Stimulated activated CD4-positive, alpha-beta T cell treated with anti-CD3 and anti-CD28 coated beads, Interleukin-4, amount 100 ng/mL, for 48 hours (primary cell): ENCODE measurements at places on chromosomes 4 and X.
A peak's percentile ranks its signal among the peaks of the same experiment; 100 is the strongest.

GRCh38 chr4:81466841-81467671 is 4.7 kb downstream of the RASGEF1B start:
- peak; percentile 62 for DNase-seq

GRCh38 chr4:8732092-8732491 is 139.5 kb downstream of the CPZ start:
- DNase-seq, result no peak

- no peak for DNase-seq
These were observed 59.4 kb downstream of the MTHFD2L start for GRCh38 chr4:74217365-74217764.

DNA sequence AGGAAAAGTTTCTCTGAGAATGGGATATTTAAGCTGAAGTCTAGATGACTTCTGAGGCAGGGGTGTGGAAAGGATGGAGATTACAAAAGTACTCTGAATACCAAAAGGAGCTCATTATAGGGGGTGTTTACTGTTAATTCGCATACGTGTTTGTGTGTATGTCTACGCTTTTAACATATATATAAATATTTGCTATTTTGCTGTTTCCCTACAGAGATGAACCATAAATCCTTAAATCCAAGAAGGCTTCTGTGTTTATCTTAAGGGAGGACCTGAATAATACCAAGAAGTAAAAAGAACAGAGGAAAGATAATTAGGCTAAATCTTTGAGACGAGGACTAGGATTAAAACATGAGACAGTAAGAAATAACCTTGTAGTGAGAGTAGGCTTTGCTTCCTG is 166.0 kb downstream of the ARAP2 start:
- DNase-seq, result no peak

DNA sequence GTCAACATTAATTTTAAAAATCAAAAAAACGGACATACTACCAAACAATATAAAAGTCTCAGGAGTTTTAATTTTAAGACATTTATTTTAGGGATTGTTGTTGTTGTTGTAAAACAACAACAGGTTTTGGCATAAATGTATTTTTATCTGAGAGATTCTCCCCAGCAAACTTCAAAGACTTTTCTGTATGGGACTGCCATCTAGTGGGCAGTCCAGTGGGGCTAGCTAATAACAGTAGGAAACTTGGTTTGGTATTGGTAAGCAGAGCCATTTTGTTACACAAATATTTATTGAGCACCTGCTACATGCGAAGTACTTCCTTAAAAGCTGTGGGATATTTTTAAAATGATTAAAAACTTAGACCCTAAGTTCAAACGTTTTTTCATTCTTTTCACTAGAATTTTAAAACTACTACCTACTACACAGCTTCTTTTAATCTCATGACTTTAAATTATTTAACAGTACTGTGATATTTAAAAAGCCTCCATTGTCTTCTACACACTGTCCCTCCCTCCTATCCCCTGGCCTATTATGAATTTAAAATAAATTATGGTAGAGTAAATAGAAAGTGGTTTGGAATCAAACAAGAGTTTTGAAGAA is 1028.4 kb upstream of the INTU start:
- DNase-seq, result no peak

GRCh38 chr4:20639346-20639745 is 60.9 kb upstream of the PACRGL start:
- DNase-seq, result no peak
